ENCODE measurements at places on chromosomes 5 and 9.
A peak's percentile ranks its signal among the peaks of the same experiment; 100 is the strongest.

DNA sequence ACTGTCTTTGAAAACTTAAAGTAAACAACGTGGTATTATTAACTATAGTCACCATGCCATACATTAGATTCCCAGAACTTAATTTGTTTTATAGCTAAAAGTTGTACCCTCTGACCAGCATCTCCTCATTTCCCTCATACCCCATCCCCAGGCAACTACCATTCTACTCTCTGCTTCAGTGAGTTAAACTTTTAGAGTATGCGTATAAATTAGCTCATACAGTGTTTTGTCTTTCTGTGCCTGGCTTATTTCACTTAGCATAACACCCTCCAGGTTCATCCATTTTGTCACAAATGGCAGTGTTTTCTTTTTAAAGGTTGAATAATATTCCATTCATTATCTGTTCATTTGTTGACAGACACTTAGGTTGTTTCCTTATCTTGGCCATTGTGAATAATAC lies 14.2 kb downstream of the COMMD10 start:
- no peak for DNase-seq

- no peak for DNase-seq
Observed at GRCh38 chr9:85248514-85249312, 493.0 kb downstream of the AGTPBP1 start.

- no peak for DNase-seq
Observed at GRCh38 chr9:18771011-18771410, 262.0 kb downstream of the SAXO1 start.

DNA sequence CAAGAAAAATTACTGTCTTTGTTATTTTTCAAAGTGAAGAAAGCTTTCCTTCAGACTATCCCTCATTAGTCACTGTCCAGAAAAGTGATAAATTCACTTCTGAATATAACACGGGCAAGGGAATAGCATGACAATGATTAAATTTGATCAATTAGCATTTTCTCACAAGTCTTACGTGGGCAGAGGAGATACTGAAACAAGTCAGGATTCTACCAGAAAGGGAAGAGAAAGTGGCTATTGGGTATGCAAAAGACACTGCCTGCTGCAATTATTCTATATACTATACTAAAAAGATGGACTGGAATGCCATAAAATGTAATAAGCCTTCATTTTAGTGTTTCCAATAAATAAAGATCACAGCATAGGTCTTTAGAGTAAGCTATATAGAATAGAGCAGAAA lies 7.4 kb downstream of the COX7C start:
- DNase-seq: no peak

GRCh38 chr9:28841775-28842174 lies 1268.5 kb upstream of the C9orf72 start:
- DNase-seq: no peak

DNA sequence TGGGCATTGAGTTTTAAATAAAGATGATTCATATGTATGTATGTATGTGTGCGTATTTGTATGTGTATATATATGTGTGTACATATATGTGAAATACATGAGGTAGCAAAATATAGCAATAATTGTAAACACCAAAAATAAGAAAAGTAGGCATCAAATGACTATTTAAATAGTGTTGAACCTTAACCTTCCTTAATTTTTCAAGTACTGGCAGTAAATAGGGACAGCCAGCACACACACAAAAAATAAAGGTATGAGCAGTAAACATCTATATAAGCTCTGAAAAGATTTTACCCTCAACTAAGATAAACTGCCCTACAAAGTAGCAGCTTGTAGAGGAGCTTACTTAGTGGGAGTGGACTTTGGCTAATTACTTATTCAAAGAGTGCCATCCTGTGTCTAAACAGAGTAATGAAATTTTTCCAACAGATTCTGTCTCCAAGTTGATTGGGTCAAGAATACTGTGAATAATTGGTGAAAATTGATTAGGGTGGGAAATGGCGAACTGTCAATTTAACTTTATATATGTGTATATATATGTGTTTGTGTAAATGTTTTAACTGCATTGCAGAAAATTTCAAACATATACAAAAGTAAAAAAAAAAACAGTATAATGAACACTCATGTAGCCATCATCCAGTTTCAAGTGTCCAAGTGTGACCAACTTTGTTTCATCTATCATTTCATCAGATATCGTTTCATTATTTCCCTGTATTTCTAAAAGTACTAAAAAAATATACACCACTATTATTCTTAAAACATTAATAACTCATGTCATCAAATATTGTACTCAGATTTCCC lies 2.0 kb upstream of the ADAMTS6 start:
- no peak for DNase-seq

- DNase-seq: no peak
Observed at GRCh38 chr9:130041648-130042405, 1.2 kb downstream of the FNBP1 start.

DNA sequence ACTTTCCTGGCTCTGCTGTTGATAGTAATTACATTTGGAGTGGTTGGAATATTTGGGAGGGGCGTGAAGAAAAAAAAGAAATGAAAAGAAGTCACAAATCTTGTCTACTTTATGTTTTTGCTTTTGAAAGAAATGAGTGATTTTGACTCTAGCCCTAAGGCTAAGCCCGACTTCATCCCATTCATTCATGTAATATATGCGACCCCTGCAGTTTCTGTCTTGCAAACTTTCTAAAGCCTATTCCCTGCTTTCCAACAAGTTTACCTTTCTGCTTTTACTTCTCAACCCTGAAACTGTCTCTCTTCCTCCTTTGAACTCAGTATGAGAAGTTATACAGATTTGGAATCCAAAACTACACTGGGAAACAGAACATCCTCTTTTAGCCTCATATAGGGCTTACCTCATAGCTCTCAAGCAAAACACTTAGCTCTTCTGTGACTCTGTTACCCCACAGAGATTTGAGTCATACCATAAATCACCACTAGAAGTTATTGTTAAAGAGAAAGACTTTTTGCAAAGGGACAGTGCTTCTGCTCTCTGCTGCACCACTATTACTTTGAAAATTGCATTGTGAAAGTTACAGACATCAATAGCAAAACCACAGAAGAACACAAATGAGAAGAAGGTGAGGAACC lies 1.6 kb downstream of the CFAP95 start:
- no peak for DNase-seq

DNA sequence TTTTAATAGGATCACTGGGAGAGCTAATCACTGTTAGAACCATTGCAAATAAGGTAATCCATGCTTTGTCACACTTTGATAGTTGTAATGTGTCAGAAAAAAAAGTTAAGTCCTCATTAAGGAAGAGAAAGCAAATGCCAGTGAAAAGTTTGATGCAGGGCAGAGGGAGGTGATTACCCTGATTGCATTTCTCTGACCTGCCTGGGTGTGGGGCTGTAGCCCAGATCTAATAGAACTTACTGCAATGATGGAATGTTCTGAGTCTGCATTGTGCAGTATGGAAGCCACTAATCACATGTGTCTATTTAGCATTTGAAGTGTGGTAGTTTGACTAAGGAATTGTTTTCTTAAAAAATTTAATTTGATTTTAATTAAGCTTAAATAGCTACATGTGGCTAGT lies 202.7 kb downstream of the ATP10B start:
- peak; percentile 18 for DNase-seq

- DNase-seq: no peak
Observed at GRCh38 chr5:1668141-1668721, 131.4 kb downstream of the MRPL36 start.

DNA sequence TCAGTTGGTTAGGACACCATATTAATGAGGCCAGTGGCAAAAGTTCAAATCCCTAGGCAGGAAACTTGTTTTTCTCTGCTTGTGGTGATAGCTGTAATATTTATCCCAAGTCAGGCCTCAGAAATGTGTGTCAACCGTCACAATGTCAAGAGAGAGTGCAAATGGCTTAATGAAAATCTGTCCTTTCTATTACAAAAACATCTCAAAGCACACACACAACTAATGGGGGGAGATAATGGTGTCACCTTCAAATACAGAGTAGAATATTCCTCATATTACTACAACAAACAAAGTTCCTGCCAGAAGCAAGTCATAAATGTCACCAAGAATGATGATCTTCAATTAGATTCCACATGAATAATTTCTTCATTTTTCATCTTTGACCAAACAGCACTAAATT lies 127.2 kb upstream of the MARCHF11 start:
- no peak for DNase-seq

DNA sequence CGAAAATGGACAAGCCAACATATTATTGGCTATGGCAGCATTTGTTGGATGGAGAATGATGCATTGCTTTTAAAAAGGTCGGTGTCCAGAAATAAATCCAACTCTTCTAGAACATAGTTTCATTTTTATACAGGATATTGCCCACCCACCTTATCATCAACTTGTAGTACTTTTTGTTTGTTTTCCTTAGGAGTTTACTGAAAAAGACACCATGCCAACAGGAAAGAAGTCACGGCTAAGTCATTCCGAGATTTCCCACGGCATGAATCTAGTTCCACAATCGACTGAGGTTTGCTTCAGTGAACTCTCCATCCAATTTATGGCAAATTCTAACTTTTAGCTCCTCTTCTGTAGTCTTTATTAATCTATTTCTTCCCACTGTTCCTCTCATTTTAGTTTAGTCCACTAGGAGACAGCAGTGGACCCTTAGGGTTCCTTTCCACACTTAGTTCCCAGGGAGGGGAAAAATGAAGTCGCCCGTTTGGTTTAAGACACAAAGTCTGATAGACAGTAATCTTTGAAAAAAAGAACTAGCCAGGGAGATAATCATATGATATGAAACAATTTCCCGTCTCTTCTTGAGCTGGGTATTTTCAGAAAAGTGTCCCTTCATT lies 237.5 kb downstream of the AP3B1 start:
- DNase-seq: no peak

DNA sequence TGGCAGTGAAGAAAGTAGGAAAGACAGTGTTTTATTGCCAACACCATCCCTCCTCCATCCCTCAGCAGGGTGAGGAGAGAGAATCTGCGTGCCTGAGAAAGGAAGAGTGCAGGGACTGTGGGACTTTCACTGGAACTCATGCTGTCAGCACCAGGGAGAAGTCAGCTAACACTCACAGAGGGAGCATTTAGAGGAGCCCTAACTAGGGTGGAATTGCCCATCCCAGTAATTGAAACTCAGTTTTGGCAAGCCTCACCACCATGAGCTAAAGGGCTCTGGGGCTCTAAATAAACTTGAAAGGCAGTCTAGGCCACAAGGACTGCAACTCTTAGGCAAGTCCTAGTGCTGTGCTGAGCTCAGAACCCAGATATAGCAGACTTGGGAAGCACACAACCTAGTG lies 622.3 kb downstream of the SEMA5A start:
- DNase-seq: no peak

DNA sequence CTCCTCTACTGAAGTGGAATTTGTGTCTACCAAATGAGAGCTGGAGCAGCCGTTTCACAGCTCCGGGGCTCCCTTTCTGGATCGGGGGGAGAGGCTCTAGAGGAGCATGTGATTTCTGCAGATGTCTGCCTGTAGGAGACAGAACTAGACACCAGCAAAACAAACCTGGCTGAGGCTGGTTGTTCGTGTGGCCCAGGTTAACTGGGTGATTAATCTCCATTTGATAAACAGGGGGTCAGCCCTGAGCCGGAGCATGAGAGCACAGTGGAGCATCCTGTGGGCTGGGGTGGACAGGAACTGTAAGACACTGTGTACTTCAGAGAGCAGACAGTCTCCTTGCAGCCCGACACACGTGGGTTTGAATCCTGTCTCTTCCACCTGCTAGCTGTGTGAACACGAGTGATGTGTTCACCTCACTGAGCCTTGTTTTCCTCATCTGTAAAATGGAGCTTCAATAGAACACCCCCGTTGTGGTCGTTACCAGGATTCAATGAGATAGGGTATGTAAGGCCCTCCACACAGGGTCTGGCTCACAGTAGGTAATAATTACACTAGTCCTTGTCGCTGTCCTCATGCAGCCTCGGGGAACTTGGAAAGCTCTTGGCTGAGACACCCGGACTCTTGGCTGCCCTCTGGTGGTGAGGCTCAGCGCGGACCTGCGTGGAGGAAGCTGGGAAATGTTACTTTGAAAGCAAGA lies 12.9 kb downstream of the CXCL14 start:
- DNase-seq: no peak

DNA sequence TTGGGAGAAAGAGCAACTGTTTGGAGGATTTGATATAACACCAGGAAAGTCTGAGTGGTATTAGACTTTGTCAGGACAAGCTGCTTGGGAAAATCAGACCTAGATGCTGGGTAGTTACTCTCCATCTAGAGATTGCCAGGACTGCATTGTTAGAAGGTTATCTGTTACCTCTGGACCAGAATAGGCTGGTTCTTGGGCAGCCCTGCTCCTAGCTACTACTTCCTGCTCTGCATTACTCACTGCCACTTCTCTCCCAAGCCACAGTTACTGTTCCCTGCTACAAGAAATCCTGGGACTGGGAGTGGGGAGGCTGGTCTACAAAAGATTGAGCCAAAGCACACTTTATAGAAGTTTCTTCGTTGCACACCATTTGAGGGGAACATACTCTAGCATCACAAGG lies 95.5 kb upstream of the KCNN2 start:
- DNase-seq: no peak

DNA sequence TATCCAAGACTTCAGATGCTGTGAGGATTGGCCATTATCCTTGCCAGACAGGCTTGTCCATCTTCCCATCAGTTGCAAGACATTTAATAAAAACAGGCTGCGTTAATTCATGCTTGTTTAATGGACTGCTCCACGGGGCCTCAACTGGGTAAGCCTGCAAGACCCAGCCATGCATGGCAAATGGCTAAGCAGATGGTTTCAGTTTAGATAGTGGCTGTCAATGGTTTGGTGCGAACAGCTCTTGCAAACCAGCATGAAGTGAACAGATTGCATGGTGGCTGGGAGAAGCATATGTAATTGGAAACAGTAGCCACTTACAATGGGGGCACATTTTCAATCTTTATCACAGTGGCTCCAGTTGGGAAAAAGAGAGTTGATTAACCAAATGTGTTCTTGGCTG lies 628.2 kb upstream of the KLF4 start:
- no peak for DNase-seq

DNA sequence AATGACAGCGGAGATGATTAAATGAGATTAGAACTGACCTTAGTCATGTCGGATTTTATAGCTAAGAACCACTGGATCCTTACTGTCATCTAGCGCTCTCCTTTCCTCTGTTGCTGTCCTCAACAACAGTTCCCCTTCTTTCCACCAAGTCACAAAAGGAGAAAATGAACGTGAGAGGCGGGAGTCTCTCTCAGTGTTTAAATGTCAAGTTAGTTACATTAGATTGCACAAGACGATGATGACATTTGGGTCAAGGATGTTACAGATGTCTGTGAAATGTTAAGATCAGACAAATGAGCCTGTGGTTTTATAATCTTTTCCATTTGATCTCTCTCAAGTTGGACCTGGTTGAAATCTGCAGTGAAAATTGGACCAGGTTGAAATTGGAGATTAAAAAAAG lies 53.5 kb downstream of the FBXO38 start:
- DNase-seq: no peak

- no peak for DNase-seq
Observed at GRCh38 chr5:71886406-71886805, 167.3 kb downstream of the CARTPT start.

GRCh38 chr5:73948720-73949119 lies 322.7 kb downstream of the ARHGEF28 start:
- DNase-seq: no peak

Data from iPS DF 6.9 (cell line).